ENCODE measurements at places on chromosomes 2 and 18.

DNA sequence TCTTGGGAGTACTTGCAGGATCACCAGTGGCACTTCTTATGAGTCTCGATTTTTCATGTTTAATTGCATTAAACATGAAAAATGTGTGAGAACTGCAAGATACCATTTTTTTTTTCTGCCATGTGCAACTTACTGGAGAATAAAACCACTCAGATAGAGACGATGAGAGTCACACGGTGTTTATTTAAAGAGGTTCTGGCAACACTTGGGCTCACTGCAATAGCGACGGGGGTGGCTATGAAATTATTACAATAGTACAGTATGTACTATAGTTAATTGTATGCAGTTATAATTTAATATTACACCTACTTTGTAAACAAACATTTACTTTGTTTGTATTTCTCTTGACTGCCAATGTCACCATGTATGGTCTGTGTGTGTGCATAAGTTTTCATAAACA is 479.8 kb downstream of the NUP35 start:
- DNase-seq, result no peak

- DNase-seq, result no peak
These were observed 171.8 kb upstream of the LHCGR start for GRCh38 chr2:48927355-48927754.

DNA sequence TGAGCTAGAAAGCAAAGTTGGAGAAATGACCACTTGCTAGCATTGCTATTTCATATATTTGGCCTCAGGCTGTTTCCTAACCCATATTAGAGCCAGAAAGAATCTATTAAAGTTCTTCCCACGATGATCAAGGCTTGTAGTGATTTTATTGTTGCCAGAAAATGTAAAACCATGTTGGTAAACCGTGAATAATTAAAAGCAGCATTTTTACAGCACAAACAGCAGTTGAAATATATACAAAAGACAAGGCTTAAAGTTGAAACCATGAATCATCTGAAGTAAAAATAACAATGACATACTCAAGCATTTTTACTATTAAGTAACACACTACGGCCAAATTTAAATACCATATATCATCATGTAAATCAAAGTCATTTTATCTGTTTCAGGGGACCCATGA is 27.7 kb upstream of the DSC3 start:
- DNase-seq, result no peak

DNA sequence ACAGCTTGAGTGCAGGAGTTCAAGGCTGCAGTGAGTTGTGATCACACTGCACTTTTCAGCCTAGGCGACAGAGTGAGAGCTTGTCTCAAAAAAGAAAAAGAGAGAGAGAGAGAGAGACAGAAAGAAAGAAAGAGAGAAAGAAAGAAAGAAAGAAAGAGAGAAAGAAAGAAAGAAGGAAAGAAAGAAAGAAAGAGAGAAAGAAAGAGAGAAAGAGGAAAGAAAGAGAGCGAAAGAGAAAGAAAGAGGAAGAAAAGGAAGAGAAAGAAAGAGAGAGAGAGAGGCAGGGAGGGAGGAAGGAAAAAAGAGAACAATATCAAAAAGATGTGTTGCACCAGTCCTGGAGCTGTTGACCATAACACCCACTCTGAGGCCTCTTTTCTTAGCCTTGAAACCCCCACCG is 89.8 kb upstream of the MBOAT2 start:
- DNase-seq, result no peak

- DNase-seq, result peak; percentile 56
These were observed 296.5 kb downstream of the MTX2 start for GRCh38 chr2:176565641-176566323.

DNA sequence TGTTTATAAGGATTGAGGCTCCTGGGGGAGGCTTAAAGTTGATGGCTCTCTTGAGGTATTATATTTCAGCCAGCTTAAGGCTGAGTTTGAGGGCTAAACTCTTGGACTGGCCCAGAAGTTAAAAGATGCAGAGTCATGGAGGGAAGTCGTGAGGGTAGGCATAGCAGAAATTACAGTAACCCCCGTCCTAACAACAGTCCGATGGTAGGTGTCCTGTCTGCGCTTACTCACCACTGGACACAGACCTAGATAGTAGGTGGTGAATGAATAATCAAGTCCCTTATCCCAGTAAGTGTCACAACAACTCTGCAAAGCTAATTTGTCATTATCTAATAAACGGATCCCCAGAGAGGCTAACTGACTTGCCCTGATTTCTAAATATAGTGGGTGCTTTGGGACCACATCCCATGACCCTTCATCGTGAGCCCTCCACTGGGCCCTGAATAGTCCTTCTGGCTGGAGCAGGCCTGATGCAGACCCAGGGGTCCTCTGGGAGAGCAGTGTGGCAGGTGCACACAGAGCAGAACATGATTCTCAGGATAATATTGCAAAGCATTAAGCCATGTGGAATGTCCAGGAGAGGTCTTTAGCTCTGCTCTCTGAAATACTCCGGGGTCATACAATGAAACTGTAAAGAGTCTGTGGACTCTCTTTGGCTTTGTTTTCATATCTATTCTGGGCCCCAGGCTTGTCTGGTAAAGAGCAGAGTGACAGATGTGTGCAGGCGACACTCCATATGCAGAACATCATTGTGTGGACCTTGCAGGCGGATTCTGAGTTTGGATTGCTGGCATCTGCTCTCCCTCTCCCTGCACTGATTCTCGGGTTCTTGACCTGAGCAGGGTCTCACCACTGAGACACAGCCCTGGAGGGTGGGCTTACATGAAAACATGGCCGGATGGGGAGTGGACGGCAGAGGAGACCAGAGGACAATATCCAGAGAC is 98.1 kb downstream of the RNF144A start:
- no peak for DNase-seq

DNA sequence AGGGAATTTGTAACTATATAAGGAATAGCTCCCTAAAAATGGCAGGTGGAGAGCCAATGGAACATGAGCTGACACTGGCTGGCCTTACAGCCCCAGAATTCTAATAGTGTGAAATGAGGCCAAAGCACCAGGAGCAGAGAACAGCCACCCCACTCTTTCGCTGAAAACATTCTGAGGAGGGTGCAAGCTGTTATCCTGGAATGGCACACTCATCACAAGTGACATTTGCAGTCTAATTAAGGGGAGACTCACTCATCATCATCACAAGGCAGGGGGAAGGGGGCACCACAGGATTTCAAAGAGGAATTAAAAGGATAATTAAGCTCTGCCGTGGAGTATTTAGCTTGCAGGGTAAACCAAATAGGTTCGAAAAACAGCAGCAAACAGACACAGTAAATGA is 94.3 kb downstream of the EDAR start:
- DNase-seq, result no peak
